ENCODE measurements at places on chromosomes 6 and 20.

GRCh38 chr20:22556565-22557056 is 27.8 kb downstream of the FOXA2 start:
- DNase-seq: no peak

DNA sequence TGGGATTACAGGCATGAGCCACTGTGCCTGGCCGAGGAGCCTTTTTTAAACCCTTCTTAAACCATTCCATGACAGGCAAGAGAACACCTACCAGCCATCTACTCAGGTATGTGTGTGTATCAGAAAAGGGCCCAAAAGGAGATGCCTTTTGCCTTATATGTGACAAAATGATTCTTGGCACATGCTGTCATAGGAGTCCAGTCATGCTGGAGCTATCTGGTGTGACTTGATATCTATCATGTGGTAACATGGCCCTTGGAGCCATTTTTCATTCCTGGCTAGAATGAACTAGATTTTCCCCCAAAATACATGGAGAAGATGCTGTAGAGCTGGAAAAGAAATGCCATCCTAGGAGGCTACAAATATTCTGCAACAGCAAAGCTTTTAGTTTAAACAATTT is 129.1 kb downstream of the DST start:
- no peak for DNase-seq

DNA sequence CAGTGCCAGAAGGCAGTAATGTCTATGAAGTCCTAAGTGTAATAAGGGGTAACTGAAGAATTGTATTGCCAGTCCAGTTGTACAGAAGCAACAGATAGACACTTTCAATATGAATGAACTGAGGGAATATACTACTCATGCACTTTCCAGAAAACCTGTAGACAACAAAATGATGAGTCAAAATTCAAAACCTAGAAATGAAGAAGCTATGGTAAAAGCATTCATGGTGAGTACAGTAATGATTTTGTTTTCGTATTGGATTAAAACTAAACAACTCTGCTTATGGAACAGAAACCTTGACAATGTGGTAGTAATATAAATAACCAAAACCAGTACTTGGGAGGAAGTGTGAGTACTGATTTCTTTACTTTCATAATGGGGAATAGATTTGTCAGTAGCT is 35.0 kb downstream of the ARMC2 start:
- DNase-seq: no peak

DNA sequence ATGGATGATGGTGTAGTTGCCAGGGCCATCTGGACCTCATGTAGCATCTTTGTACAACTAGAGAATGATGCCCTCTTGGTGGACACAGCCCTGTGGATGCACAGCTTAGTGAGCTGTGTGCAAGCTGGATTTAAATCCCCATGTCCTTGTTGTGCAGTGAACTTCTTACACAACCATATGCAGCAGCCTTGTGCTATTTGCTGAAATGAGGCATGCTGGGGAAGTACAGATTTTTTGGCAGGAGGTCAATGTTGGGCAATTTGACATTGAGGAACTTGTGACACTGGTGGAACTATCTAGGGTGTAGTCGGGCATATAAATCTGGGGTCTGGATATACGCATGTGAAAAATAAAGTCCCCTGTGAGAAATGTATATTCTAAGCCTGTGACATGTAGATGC is 5.8 kb upstream of the CDC5L start:
- DNase-seq: no peak

- DNase-seq: no peak
These were observed 37.9 kb downstream of the TMEM242 start for GRCh38 chr6:157285422-157285779.

DNA sequence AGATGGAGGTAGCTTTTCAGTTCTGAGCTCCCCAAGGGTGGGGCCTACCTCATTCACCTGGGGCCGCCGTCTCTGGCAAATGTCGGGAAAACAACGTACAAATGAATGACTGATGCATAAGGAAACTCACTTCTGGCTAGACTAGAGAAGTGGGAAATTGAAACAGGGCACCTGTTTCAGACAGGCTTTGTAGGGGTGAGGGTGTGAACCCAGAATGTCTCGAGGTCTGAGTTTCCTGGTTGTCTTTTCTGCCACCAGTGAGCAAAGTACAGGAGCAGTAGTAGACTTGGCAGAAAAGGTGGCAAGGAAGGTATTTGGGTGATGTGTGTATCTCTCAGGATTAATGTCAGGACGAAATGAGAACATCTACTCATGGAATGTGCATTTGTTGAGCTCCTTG is 308.5 kb downstream of the CLIC5 start:
- no peak for DNase-seq

DNA sequence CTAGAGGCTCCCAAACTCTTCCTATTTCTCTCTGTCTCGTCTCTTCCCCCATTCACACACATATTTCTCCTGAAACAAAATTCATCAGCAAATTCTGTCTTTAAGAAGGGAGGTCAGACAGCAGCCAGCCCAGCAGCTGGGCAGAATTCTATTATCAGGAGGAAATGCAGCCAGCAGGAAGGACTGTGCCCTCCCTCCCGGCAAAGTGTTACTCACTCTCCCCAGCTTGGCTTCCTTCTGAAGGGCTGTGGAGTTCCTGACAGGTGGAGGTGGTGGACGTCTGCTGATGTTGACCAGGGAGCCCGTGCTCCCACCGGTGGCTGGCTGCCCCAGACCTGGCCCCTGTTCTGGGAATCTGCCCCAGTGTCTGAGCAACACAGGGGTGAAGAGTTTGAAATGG is 37.3 kb downstream of the KCNB1 start:
- DNase-seq: no peak

GRCh38 chr6:5116243-5116991 is 31.3 kb downstream of the PPP1R3G start:
- DNase-seq: no peak

DNA sequence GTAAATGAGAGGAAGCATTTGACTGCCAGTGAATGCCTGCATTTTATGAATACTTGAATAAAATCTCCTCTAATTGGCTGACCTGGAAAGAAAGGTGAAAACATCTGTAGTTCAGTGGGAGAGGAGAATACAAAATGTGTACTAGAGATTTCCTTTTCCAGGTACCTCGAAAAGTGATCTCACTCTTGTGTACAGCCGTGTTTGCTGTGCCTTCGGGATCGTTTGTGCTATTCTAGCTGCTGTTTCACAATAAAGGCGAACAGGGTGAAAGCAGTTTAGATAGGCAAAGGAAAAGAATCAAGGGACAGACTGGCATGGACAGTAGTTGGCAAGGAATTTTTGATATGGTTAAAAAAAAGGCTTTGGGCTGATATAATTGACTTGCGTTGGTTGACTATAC is 112.3 kb downstream of the ARID1B start:
- DNase-seq: no peak

DNA sequence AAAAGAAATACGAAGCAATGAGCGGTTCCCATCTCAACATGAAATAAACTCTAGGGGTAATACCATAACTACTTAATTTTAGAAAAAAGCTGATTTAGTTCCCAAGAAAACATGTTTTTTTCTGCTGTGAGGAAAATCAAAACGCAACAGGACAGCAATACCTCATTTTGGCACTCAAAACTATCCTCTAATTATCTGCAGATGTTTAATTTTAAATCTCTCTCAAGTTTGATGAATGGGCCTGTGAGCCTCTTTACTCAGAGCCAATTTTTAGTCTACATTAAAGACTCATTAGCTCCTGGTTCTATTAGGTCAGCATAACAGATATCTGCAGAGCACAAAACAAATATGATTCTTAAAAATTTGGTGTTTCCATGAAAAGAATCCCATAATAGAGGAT is 28.1 kb downstream of the RNF24 start:
- peak; percentile 33 for DNase-seq

- DNase-seq: no peak
These were observed 98.9 kb upstream of the BMP2 start for GRCh38 chr20:6668546-6668945.

DNA sequence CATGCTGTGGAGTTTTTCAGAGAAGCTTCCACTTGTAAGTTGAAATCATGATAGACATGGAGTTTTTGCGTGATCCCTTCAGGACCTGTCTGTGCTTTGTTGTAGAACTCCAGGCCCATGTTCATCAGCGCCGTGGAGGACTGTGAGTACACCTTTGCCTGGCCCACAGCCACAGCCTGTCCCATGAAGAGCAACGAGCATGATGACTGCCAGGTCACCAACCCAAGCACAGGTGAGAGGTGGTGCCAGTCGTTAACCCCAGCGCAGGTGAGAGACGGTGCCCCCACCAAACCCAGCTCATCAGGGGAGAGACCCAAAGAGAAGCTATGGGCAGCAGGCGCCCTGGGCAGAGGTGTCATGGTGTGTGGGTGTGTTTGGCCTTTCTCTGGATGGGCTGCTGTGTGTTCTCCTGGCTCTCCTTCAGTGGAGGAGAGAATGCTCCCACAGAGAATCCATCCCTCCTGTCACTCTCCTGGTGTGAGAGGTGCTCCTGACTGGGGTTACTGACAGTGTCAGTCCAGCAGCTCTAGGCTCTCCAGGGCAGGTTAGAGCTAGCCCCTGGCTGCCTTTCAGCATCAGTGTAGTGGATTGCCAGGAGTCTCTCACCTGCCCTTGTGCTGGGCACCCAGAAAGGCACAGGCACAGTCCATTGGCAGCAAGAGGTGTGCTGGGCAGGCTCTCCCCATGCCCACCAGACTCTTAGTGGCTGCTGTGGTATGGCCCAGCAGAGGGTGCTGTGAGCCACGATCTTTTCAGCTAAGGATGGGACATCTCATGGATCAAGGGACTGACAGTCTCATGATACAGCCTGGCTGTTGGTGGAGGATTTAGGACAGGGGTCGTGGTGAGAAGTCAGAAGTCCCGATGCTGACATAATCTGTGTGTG is 49.6 kb upstream of the SLC22A1 start:
- DNase-seq: no peak

- no peak for DNase-seq
These were observed 8.0 kb downstream of the FAM217B start for GRCh38 chr20:59948212-59948611.

DNA sequence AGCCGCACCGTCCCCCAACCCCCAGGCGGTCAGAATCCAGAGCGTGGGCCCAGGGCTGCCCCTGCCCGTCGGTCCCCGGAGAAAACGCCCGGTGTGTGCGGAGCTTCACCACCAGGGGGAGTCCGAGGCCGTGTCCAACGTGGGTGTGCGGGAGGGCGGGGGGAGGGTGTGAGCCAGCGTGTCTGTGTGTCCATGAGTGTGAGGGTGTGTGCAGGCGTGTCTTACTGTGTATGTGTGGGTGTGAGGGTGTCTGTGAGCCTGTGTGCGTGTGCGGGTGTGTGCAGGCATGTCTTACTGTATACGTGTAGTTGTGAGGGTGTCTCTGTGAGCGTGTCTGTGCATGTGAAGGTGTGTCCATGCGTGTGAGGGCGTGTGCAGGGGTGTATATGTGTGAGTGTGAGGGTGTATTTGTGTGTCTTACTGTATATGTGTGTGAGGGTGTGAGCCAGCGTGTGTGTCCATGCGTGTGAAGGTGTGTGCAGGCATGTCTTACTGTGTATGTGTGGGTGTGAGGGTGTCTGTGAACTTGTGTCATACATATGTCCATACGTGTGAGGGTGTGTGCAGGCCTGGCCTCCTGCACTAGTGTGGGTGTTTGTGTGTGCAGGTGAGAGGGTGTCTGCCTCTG is 24.6 kb upstream of the GATA5 start:
- peak; percentile 34 for DNase-seq

DNA sequence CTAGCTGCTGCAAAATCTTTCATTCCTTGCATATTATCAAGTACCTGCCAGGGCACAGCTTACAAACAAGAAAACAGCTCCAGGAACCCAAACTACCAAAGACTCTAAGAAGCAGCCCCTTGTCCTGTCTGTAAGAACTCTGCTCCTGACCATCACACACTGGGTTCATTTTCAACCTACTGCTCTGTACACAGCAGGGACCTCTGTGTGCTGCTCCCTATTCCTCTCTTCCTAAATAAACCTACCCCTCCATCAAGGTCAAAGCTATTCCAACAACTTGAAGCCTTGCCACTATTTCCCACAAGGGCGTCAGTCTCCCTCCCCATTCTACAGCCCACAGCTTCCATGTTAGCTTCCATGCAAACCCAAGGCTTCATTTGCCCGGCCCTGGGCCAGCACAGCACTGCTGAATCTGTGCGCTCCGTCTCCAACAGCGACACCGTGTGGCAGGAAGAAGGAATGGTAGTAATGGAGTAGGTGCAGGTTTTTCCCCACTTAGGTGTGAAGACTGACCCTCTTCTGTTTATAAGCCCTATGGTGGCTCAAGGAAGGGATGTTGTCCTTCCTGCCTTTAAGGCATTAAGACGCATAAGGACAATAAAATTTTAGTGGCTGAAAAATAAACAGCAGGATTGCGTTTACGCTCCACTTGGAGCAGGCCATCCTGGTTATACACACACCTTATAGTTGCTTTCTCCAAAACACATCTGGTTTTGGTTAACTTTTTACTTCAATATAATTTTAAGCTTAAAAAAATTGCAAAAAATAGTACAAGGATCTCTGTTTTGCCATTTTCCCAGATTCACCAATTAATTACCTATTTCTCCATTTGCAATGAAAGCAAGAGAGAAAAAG is 115.2 kb upstream of the NXT1 start:
- DNase-seq: peak; percentile 62

- DNase-seq: peak; percentile 72
These were observed 1223.7 kb upstream of the EYS start for GRCh38 chr6:66930559-66931290.

- DNase-seq: no peak
These were observed 518.0 kb downstream of the RFPL4B start for GRCh38 chr6:112865131-112865530.

GRCh38 chr6:167139761-167140160 is 16.9 kb downstream of the CCR6 start:
- DNase-seq: no peak

DNA sequence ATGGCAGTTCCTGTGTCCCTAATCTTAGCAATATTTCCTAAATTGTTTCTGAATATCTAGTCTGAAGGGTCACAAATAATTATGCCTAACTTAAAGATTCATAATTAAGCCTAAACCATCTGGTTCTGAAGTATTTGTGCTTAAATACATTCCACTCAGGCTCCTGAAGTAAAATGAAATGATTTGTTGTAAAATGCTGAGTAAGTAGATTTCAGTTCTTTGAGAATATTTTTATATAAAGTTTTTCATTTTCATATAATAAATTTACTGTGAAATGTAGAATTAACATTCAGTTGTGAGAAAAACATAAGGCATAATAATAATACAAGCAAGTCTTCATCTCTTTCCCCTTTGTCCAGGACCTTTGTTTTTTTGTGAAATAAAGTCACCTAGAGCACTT is 330.6 kb upstream of the IMPG1 start:
- DNase-seq: no peak
